Immature natural killer cell (primary cell): ENCODE measurements at places on chromosomes 3 and 15.

- DNase-seq: no peak
Measured at GRCh38 chr3:183817639-183818038, 7.7 kb downstream of the MAP6D1 start.

DNA sequence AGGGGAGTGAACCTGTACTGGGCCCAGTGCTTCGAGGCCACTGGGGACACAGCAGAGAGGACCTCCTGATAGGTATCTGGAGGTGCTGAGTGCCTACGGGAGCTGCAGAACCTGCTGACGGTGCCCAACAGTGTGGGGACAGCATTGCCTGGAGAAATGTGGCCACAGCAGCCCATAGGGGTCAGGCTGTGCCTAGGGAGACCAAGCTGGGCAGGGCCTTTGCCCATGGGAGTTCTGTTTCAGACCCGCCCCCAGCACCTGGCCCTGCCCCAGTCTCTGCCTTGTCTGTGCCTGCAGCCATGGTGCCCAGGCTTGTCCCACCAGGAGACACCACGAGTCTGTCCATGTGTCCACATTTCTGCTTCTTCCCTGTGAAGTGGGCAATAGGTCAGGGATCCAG is 15.3 kb upstream of the RPL32 start:
- no peak for DNase-seq

DNA sequence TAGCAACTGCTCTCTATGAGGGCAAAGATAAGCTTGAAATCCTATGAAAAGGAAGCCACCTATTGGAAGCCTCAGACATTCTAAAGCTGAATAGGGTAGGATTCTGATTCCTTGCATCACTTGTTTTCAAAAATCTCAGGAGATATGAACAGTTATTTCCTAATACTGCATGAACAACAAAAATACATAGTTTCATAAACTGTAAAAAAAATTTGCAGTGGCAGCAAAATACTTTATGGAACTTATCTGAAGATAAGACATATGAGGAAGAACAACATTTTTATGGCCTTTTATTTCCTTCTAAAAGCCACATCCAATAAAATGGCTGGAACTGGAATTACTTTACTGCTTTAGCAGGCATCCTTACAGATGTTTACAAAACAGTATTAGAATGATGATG is 29.9 kb downstream of the AP3S2 start:
- no peak for DNase-seq

DNA sequence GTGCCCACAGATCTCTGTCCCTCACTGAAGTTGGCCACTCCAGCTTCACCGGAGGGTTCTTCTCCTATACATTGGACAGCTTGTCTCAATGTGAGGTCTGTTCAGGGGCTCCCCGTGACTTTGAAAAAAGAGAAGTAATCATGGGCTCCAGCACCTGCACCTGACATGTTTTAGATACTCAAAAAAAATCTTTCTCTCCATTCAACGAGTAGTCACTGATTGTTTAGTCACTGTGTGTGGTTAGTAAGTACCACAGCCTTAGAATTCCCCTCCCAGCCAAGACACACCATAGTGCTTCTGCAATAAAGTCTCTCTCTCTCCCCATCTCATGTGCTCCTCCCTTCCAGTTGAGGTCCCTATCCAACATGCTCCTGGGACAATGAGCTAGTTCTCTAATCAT is 18.6 kb downstream of the CCR9 start:
- no peak for DNase-seq
